ENCODE measurements at places on chromosomes 11 and 22. TPM values are rescaled to one million over a fixed set of nuclear protein-coding genes. Genes with fewer than 3 reads are reported as not detected.

DNA sequence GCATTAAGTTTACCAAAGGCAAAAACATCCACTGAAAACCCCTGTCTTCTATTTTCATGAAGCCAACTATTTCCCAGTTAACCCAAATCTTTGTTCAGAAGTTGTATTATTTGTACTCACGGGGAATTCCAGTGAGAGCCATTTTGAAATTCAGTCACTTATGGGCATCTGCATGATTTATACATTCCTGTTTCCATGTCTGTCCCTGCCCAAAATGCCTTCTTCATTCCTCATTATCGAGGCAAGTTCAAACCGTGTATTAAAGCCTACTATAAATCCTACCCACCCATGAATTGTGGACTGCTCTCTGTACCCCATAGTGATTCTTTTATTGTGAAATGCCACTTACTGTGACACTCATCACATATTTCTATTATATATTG, 772.7 kb downstream of the DLG2 start:
- no peak for DNase-seq

Gene BATF2
- 2.8 TPM for polyA plus RNA-seq

- DNase-seq = no peak
Observed at GRCh38 chr11:95791709-95792033, 1.4 kb downstream of the CEP57 start.

DNA sequence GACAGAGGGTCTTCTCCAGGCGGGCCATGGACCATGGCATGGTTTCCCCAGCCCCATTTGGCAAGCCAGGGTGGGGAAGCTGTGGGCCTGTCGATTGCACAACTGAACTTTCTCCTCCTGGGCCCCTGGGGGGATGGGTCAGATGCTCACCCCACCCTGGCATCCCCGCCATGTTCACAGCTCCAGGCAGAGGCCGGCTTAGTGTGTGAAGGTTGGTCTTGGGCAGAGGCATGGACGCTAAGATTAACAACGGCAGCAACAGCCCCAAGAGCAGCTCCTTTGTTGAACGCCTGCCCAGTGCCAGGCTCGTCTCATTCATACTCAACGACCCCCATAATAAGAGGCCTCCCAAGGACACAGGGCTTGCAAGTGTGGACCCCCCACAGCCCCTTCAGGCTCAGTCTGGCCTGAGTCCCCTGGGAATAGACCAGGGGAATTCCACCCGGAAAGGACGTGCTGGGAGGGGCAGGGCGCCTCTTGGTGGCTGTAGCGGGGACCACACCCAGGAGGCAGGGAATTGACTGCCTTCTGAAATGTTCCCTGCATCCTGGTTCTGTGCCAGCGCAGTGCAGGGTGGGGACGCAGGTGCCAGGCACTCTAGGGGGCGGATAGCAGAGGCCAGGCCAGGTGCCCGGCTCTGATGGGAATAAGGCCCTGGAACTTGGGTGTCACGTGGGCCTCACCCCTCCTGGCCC, 8.3 kb downstream of the TSPO start:
- DNase-seq = no peak

Gene USP28
- polyA plus RNA-seq = 11.0 TPM

- no peak for DNase-seq
Observed at GRCh38 chr11:71338801-71339395, 86.5 kb upstream of the SHANK2 start.

- no peak for DNase-seq
Observed at GRCh38 chr11:102760344-102761035, 19.9 kb downstream of the MMP10 start.

- DNase-seq = no peak
Observed at GRCh38 chr22:22349455-22349836, 104.9 kb downstream of the VPREB1 start.

Gene MICAL3
- polyA plus RNA-seq = 24.1 TPM

- DNase-seq = no peak
Observed at GRCh38 chr11:123180166-123180565, 14.9 kb downstream of the CLMP start.

DNA sequence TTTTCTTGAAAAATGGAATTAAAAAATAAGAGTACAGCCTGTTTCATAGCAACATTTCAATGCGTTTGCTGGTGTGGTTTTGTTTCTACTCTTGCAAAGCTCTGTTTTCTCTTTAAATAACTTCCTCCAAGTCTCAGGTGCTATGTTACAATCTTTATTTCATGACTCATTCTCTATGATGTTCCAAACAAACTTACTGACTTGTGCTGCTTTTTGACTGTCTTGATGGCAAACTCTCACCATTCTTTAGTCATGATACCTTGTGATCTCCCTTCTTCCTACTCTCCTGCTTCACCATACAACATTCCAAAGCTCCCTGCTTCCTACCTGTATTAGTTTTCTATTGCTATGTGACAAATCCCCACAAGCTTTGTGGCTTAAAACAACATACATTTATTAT, 166.1 kb downstream of the C11orf91 start:
- no peak for DNase-seq

DNA sequence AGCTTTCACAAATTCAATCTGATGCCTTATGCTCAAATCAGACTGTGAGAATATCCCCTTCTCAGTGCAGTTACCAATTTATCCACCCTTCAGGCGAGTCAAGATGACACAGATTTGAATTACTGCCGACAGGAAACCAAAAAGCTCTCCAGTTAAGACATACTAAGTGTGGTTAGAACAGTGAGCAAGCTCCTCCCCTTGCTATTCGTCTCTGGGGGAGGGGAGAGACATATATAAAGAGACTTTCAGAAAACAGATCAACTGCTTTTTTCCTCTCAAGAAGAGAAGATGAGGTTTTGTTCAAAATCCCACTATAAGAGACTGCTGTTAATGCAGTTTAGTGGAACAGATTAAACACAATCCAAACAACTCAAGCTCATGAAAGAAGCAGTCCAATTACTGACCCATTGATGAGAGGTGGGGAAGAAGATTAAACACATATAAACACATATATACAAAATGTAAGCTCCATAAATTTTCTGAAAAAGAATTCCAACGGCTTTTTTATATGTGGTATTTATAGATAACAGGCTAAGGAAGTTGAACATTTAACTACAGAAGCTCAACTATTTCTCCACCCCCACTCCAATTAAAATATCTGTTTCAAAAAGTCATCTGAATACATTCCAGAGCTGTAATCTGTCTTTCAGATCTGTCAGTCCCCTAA, 102.7 kb downstream of the MRTFA start:
- DNase-seq = no peak

Measured in ovary (tissue), 10 donors.